ENCODE measurements at places on chromosomes 16 and 17. TPM values are rescaled to one million over a fixed set of nuclear protein-coding genes. Genes with fewer than 3 reads are reported as not detected.

DNA sequence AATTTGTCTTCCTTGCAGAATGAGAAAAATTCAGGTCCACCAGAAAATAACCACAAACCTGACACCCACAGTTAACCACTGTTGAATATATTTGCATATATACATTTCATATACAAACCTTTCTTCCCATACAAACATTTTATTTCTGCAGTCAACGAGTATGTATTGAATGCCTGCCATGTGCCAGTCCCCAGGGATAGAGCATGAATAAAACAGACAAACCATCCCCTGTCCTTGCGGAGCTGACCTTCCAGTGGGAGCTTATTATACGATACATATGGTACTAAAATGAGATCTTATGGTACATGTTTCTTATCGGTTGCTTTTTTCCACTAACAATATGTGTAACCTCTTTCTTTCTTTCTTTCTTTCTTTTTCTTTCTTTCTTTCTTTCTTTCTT lies 116.7 kb downstream of the PITPNC1 start:
- DNase-seq = no peak

- no peak for DNase-seq
Measured at GRCh38 chr17:73196500-73196899, 3.6 kb downstream of the COG1 start.

- peak; percentile 7 for DNase-seq
Measured at GRCh38 chr16:80084614-80085013, 456.2 kb upstream of the DYNLRB2 start.

GRCh38 chr17:17538417-17539391 lies 42.5 kb upstream of the RASD1 start:
- DNase-seq = no peak

DNA sequence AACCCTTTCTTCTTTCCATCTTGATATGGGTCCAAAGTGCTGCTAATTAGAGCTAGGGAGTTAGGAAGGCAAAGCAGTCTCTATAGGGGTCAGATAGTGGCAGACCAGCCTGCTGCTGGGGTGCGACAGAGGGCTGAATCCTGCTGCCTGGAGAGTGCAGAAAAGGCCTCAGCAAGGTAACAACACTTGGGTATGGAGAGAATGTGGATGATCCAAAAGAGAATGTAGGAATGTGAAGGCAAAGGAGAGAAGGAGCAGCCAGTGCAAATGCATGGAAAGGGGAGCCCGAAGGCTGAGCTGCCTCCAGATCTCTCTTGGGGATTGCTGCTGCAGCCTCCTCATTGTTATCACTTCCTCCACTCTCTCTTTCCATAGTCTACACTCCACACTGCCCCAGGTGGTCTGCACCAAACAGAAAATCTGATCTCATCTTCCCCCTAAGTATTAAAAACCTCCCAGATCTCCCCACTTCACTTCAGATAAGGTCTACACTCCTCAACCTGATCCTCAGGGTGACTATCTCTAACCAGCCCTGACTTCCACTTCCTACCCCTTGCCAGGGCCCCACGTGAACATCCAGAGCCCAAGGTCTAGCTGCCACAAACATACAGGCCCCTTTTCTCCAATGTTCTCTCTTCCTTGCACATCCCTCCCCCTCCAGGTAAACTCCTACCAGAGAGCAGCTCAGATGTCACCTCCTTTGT lies 28.8 kb downstream of the TOM1L2 start:
- peak; percentile 81 for DNase-seq

DNA sequence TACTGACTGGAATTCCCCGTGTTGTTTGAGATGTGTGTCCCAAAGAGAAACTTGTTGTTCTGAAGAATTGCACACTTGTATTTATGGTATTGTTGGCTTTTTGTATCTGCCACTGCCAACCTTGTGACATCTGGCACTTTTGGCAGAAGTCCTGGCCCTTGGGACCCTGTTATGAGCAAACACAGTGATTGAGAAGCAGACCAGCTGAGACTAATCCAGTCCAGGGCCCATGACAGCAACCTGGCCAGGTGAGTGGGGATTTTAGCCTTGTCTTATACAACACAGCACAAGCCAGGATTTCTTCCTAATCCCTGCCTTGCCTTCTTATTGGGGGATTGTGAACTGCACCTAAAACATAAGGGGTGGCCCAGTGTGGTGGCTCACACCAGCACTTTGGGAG lies 80.0 kb downstream of the NTN1 start:
- DNase-seq = no peak

DNA sequence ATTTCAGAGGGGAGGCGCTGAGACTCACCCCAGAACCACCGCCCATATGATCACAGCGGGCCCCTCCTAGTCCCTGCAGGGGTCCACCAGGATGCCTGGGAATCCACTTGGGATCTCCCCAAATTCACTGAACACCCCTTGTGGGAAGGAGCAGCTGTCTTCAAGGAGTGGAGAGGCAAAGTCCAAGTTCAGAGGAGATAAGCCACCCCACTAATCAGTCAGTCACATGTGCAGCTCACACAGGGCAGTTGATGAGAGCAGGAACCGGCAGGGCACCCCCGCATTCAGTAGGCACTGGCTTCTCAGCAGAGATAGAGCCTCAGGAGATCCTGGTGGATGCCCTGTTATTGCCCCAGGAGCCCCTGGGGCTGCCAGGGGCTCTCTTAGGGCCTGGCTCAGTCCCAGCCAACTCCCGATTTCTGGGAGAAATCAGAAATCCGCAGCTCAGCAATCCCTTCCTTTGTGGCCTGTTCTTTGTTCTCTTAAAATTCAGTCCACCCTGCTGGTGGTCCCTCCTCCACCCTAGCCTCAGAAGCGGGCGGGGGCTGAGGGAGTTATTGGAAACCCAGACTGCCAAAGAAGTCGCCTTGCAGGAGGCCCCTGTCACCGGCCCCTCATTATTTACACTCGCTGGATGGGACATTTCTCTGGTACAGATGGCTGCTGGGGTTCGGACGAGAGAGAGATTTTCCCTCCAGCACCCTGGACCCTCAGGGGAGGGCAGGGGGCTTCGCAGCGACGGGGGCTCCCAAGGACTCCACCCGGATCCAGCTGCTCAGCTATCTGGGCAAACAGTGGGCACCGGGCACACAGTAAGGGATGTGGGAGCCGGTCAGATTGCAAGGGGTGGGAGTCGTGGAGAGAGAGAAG lies 1.8 kb downstream of the CDC42EP4 start:
- peak; percentile 63 for DNase-seq

GRCh38 chr17:39513309-39513708 lies 52.0 kb downstream of the CDK12 start:
- DNase-seq = peak; percentile 71

GRCh38 chr16:88754109-88754911 lies 30.7 kb downstream of the PIEZO1 start:
- DNase-seq = no peak

DNA sequence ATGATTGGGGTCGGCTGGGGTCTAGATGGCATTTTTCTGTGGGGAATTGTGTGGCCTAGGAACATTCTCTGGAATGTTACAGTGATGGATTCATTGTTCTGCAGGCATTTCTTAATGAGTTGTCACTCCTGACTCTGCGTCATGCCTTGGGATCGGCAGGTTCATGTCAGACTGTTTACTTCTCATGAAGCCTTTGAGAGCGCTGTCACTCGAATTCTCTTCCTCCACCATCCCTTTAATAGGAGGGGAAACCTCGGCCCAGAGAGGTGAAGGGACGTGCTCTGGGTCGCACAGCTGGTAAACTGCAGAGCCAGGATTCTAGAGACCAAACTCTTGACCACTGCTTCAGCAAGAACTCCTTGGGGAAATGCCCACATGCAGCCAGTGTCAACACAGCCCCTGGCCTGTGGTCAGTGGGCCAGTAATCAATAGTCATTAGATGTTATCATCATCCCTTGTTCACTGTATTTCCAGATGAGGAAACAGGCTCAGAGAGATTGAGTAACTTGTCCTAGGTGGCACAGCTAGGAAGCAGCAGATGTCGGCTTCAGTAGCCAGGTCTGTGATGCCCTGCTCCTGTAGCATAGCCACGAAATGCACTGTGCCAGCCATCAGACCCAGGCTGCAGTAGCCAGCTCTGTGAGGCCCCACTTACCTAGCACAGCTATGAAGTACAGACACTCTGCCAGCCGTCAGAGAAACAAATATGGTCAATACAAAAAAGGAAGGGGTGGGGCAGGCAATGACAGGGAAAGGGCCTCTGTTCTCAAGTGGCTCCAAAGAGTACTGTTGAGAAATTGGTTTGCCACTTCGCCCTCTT lies 259.0 kb downstream of the CPPED1 start:
- no peak for DNase-seq

- peak; percentile 51 for DNase-seq
Measured at GRCh38 chr17:40857535-40857934, 9.5 kb downstream of the KRT12 start.

- DNase-seq = no peak
Measured at GRCh38 chr16:79721270-79721669, 120.7 kb upstream of the MAF start.

The ABCA9 gene
- total RNA-seq = 2.1 TPM

The CDK5RAP3 gene
- 204 TPM for total RNA-seq

The AMDHD2 gene
- total RNA-seq = 52.2 TPM

The SAMD14 gene
- 51.4 TPM for total RNA-seq

The GPRC5B gene
- total RNA-seq = 6.9 TPM

The ANKRD40 gene
- total RNA-seq = 54.2 TPM

The CCL14 gene
- not detected for total RNA-seq

The CDH13 gene
- 2.1 TPM for total RNA-seq
